ENCODE measurements at places on chromosomes 5 and 9.
A peak's percentile ranks its signal among the peaks of the same experiment; 100 is the strongest.

- DNase-seq: no peak
Measured at GRCh38 chr5:151005187-151005949, 15.0 kb upstream of the GPX3 start.

DNA sequence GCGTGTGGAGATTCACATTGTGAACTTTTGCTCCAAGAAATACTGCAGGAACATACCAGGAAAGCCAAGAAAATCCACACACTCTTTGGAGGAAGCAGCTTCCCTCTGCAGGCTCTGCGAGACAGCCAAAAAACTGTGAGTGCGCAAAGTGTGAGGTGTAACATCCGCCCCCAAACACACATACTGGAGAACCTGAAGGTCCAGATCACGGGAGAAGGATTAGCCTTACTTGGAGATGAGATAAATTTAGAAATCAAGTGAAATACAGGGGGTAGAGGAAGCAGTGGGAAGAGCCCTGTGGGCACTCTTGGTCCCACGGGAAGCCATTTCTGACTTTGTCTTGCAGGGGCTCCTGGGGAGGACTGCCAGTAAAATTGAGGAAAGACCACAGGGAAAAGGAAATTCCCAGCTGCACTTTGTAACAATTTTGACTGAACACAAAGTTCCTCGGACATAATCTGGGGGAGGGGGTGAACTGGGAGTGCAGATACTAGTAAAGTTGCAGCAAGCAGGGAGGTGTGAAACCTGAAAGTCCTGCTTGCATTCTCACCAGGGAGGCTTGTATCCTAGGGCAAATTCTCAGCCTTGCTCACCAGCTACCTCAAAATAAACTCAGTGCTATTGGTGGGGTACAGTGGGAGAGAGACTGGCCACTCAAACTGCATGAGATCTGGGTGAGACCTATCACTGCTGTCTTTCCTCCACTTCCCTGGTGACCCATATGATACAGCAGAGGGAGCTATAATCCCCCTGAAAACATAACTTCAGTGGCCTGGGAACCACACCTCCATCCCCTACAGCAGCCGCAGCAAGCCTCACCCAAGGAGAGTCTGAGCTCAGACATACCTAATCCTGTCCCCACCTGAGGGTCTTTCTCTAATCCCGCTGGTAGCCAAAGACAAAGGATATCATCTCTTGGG is 109.1 kb downstream of the ALDH1A1 start:
- DNase-seq: no peak

- no peak for DNase-seq
Measured at GRCh38 chr5:62920856-62921255, 342.2 kb downstream of the LRRC70 start.

DNA sequence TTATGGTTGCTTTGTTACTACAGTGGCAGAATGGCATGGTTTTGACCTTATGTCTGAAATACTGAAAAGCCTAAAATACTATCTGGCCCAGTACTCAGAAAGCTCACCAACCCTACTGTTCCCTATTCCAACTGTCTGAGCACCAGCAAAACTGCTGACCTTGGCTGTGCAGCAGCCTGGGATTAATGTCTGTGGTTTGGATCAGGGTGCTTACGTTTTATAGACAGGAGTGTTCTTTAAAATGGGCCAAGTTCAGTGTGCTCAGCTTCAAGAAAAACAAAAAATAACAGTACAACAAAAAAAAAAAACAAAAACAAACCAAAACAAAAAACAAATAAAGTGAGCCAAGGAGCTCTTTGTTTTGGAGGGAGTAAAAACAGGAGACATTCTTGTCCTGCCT is 36.4 kb downstream of the SLC28A3 start:
- no peak for DNase-seq

DNA sequence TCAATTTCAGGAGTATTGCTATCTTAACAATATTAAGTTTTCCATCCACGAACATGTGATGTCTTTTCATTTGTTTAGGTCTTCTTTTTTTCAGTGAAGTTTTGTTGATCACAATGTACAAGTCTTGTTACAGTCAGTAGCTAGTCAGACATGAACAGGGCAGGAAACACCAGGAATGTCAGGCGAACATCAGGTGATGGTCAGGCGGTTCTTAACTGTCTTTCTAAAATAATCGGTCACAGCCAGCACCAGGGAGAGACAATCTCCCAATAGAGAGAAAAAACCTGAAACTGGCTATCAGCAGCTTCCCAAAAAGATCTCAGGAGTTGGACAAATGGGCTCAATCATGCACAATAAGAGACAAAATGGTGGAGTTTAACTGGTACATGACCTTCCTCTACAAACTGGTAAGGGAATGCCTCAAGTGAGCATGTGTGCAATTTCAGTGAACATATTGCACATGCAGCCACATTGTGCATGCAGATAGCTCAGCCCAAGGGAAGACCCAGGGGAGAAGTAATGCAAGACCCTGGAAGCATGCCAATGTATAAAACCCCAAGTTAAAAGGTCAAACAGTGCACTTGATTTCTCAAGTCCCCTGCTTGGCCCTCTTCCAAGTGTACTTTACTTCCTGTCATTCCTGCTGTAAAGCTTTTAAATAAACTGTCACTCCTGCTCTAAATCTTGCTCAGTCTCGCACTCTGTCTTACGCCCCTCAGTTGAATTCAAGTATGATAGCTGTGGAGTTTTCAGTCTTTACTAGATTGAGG is 176.1 kb upstream of the RASEF start:
- no peak for DNase-seq

DNA sequence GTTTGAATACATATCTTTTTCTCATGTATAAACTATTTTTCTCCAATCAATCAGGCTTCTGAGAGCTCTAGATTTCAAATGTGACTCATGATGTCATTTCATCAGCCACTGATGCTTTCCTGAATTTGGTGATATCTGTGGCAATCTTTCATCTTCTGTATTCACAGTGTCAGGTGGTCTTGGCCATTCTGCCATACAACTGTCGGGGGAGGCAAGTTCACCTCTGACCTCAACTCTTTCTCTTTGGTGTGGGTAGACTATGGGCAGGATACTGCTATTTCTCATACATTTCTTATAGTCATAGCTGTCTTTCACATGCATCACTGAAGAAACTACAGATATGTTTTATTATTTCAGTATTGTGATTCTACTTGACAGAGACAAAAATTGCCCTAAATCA is 414.1 kb upstream of the MEF2C start:
- no peak for DNase-seq

- no peak for DNase-seq
Measured at GRCh38 chr5:108111736-108112135, 270.2 kb downstream of the FBXL17 start.

- DNase-seq: no peak
Measured at GRCh38 chr5:17398431-17398830, 99.6 kb upstream of the TAF11L2 start.

DNA sequence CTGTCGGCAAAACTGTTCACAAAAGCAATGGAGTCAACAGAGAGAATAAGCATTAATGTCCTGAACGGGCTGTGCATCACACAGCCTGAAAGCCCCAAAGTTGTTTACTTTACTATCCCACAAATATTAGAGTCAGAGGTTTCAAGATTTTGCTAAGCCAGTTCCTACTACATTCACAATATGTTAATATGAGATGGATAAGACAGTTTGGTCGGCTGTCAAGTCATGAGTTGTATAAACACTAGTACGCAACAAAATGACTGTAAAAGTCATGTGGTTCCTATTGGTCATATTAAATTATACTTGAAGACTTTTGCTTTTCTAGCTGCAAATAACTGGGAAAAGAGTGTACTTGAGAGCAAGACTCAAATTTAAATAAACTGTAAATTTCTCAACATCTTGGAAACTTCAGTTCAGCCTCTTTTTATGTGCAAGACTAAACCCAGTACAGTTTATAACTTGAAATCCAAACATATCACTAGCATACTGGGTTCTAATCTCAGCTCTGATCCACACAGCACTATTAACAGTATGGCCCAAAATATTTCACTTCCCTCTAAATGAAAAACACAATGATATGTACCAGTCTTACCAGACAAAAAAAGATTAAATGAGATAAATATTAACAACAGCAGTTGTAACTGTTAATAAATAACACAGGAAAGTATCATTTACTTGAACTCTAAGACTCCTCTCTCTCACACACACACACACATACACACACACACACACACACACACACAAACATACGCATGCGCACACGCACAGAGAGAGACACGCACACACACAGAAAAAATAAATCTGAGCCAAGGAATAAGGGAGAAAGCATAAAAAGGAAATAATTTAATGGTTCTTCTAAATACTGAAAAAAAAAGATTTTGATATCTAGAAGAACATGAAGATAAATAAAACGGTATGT is 33.1 kb downstream of the FANCC start:
- DNase-seq: no peak

DNA sequence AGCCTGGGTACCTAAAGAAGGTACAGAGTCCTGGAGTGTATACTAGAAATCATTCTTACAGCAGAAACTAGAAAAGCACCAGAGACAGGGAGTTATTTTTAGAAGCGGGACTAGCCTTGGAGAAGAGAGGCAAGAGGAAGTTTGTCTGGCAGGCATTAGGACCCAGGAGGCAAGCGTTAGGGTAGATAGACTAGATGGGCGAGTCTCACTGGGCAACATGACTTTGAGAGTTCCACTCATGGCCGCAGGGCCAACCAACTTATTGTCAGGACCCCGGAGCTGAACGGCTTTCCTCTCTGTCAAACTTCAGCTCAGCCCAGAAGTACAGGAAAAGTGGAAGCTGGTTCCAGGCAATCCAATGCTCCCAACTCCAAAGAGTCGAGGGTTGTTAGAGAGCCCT is 34.1 kb upstream of the NPR3 start:
- no peak for DNase-seq

DNA sequence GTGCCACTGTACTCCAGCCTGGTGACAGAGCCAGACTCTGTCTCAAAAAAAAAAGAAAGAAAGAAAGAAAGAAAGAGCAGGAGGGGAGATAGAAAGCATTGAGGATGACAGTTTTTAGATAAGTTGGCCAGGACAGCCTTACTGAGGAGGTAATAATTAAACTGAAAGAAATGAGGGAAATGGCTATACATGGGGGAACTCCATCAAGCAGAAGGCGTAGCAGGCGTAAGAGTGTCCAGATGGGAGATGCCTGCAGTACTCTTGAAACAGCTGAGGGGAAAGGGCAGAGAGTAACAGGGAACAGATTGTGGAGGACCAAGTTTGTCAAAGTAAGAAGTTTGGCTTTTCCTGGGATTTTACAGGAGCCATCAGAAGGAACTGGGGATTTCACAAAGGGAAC is 57.5 kb downstream of the HMGCS1 start:
- DNase-seq: no peak

DNA sequence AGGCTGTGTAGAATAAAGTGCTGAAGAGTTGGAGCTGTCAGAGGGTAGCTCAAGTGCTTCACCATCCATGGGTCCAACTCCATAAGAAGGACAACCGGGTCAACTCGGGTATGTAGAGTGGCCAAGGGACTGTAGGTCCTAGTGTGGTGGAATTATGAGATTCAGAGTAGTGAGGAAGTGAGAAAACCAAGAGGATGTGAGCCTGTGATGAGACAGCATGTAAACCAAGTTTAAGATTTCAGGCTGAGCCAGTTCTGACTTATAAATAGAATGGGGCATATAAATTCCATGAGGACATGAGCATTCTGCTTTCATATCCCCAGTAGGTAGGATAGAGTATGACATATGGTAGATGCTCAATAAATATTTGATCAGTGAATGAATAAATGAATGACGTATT is 96.3 kb downstream of the CFAP95 start:
- DNase-seq: no peak

GRCh38 chr5:114377946-114378345 is 16.1 kb downstream of the KCNN2 start:
- no peak for DNase-seq

- DNase-seq: no peak
Measured at GRCh38 chr5:66602621-66603020, 6.4 kb downstream of the MAST4 start.

- no peak for DNase-seq
Measured at GRCh38 chr9:84894859-84895258, 225.3 kb downstream of the NTRK2 start.

DNA sequence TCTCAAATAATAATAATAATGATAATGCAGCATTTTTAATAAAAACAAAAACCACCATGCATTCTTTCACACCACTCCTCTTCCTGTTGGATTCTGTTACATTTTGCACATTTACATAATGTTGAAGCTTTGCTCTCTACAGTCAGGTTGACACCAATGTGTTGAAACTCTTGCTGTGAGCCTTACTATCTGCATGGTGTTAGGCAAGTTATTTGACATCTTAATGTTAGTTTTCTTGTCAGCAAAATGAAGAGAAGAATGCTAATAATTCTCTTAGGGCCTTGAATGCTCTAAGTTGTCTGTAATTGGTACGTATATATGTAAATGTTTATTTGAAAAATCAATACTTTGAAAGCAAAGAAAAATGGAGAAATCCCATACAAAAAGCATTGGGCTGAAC is 525.5 kb upstream of the PTGER4 start:
- no peak for DNase-seq

GRCh38 chr5:761854-762710 is 22.4 kb downstream of the ZDHHC11B start:
- peak; percentile 46 for DNase-seq

- DNase-seq: no peak
Measured at GRCh38 chr9:16769291-16769690, 101.2 kb downstream of the BNC2 start.

DNA sequence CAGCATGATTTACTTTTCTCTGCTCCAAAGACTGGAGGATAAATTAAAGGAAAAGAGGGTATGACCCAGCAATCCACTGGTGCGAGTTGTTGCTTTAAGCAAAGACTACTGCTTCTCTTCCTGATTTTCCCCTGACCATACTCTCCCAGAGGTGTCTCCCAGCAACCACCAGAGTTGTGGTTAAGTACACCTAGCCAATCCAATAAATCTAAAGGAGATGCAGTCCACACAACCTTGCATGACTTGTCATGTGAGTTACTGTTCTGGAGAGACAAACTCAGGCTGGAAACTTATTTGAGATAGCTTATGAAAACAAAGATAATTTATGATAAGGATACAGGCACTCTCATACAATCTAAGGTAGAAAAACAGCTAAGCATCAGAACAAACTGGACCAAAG is 11.9 kb downstream of the TMC1 start:
- DNase-seq: no peak

- DNase-seq: no peak
Measured at GRCh38 chr9:114930056-114930812, at the start of gene TNFSF8. Gene TNFSF8, minus strand, starts transcription at chr9:114930591. Its CDS starts 288 bp downstream, at chr9:114930303.

DNA sequence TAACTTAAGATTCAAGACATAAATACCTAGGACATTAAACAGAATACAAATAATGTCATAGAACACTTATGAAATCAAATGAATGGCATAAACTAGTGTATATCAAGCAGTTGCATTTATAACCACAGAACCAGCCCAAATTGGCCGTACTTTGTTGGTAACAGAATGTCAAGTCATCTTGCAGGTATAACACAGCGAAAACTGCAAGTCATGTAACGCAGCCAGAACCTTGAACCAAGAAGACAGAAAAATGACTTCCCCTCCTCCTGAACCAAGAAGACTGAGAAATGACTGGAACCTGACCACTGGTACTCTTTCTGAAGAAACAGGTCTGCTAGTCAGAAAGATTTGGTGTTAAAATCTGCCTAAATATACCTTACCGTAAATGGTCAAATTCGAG is 38.9 kb downstream of the ANKRD31 start:
- DNase-seq: no peak

DNA sequence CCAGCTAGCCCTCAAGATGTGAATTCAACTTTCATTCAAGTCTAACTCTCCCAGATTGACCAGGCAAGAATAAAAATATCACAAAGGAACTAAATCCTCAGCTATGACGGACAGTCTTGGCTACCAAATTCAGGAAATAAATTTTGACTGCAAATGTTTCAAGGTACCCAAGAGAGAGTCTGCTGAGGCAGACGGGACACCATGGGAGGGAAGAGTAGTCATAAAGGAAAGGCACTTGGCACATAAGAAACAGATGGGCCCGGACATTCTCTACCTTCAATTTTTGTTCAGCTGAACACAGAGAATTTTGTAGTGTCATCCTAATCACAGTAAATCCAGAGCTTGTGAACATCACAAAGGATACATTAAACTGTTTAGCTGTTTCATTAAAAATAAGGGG is 390.0 kb downstream of the DTWD2 start:
- no peak for DNase-seq

Data from head of caudate nucleus (tissue), 42 donors.